ENCODE measurements at places on chromosomes 4 and X. TPM values are rescaled to one million over a fixed set of nuclear protein-coding genes. Genes with fewer than 3 reads are reported as not detected.

- DNase-seq: no peak
Observed at GRCh38 chr4:165542476-165542875, 163.7 kb downstream of the CPE start.

DNA sequence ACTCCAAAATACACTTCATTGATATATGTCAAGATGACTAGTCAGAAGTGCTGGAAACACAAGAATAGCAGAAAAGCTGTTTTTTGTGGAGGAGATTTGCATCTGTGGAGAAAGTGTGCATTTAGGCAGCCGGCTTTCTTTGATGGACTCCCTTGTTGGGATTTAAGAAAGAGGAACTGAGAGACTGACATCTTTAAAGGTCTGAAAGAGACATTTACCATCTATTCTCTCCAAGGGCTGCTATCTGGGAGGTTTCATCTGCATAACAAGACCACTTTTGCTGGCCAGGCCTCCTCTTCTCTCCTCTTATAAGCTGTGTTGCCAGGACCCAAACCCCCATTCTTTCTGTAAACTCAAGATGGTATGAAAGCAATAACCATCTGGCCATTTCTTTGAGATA, 1065.0 kb downstream of the NLGN4X start:
- DNase-seq: no peak

The TMPRSS11F gene
- 0.07 TPM for polyA plus RNA-seq

GRCh38 chr4:67218883-67219282, 326.4 kb downstream of the CENPC start:
- no peak for DNase-seq

The SERPINA7 gene
- not detected for polyA plus RNA-seq

DNA sequence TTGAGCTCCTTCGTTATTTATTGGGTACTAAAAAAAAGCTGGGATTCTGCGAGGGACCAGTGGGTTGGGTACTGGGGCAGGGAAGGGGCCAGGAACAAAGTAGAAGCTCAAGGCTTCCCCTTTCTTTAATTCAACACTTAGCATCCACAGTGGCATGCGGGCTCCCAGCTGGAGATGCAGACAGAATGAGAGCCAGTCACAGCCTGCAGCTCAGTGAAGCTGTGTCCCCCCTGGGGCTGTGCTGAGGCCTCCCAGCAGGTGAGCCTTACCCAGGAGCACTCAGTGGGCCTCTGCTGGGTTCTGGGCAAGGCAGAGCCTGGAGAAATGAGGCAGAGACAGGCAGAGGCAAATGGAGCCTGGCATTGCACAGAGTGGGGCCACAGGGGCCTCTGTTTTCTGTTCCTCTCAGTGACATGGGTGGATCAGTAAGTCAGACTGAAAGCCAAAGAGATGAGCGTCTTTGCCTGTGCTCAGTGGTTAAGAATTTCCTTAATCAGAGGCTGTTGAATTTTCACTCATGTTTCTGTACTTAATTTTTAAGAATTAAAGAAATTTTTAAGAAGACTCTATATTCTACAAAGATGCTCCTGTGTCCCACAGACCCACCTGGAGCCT, 181.4 kb upstream of the RBPJ start:
- no peak for DNase-seq

GRCh38 chr4:168854350-168854921, 155.6 kb downstream of the CBR4 start:
- DNase-seq: no peak

The NXF2 gene
- polyA plus RNA-seq: 0.18 TPM

The FAM13A gene
- polyA plus RNA-seq: 62.8 TPM

GRCh38 chrX:44873415-44874276, 658 bp downstream of the KDM6A start:
- peak; percentile 68 for DNase-seq

- DNase-seq: no peak
Observed at GRCh38 chrX:123906557-123907316, 46.9 kb downstream of the XIAP start.

The NLGN3 gene
- 7.4 TPM for polyA plus RNA-seq

DNA sequence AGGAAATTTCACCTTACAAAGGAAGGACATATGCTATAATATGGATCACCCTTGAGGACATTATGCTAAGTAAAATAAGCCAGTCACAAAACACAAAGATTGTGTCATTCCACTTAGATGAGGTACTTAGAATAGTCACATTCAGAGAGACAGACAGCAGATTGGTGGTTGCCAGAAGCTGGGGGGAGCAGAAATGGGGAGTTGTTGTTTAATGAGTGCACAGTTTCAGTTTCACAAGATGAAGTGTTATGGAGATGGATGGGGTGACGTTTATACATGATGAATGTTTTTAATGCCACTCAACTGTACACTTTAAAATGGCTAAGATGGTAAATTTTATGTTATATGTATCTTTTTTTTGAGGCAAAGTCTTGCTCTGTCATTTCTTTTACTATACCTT, 14.8 kb upstream of the SPON2 start:
- no peak for DNase-seq

DNA sequence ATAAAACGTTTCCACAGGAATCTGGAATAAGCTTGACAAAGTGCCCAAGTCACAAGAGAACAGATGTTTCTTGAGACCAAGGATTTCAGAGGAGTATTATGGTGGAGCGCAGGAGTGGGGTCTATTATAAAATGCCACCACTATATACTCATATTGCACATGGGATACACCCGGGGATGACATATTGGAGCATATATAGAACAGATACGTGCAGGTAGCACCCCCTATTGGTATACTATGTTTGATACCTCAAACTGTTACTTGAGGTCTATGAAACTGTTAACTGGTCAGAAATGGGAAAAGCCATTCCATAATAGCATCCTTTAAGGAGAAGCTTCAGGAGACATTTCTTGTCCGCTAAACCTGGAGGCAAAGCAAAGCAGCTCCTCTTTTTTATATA, 86.0 kb downstream of the PCYT1B start:
- no peak for DNase-seq

DNA sequence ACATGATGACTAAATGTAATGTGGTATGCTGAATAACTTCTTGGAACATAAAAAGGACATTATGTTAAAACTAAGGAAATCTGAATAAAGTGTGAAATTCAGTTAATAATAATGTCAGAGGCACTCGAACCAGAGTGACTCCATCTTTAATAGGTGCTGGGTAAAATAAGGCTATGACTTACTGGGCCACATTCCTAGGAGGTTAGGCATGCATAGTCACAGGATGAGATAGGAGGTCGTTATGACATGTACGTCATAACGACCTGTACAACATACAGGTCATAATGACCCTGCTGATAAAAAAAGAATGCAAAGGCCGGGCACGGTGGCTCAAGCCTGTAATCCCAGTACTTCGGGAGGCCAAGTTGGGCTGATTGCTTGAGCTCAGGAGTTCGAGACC, 28.9 kb upstream of the OPHN1 start:
- DNase-seq: no peak

The MAGEE2 gene
- polyA plus RNA-seq: 1.2 TPM

The GRIA2 gene
- polyA plus RNA-seq: 2.6 TPM

GRCh38 chrX:101057093-101057714, 5.3 kb upstream of the TRMT2B start:
- no peak for DNase-seq
